ENCODE measurements at places on chromosomes 5 and 9. TPM values are rescaled to one million over a fixed set of nuclear protein-coding genes. Genes with fewer than 3 reads are reported as not detected.
A peak's percentile ranks its signal among the peaks of the same experiment; 100 is the strongest.

KLHL3 gene
- total RNA-seq = 0.51 TPM

DNM1 gene
- total RNA-seq = 12.1 TPM

DNA sequence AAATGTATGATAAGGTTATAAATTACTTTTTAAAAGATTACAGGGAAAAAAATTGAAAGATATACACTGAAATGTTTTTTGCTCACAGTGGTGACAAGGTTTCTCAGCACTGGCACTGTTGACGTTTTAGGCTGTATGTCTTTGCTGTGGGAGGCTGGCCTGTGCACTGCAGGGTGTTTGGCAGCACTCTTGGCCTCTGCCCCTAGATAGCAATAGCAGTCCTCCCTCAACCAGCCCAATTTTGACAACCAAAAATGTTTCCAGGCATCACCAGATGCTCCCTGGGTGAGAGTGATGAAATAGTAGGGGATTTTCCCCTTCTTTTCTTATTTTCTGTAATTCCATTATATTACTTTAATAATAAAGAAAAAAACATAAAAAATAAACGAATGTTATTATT is 3.3 kb downstream of the CD274 start:
- peak; percentile 24 for DNase-seq

- no peak for DNase-seq
These were observed 232.1 kb downstream of the MAN2A1 start for GRCh38 chr5:109921735-109922380.

- DNase-seq = no peak
These were observed 136.6 kb upstream of the STC2 start for GRCh38 chr5:173464813-173465212.

DNA sequence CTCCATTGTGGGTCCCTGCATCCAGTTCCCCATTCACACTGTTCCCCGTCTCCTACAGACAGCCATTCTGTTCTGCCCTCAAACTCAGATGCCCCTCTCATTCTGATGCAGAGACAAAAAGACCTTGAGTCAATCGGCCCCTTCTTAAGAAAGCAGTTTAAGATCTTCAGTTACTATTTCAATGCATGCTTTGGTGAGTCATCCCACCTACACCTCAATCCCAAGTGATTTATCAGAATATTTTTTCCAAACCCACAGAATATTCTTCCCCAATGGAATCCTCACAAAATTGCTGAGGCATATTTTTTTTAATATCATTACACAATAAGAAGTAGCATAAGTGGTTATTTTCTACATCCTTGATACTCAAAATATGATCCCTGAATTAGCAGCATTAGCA is 92.4 kb upstream of the SLC1A1 start:
- DNase-seq = peak; percentile 81

DNA sequence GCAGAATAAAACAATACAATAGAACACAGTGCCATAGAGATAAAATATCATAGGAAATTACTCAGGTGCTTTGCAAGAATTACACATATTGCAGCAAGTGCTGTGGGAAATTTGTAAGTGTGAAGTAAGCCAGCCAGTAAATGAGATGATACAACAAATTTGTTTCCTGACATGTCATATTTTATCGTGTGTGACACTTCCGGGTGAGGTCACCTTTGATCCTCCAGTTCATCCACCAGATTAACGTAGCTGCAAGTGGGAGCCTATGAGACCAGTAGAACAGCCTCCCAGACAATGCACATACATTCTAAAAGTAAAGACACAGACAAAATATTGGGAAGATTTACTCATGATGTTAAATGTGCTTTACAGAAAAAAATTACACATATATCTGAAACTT is 72.2 kb downstream of the PRDM9 start:
- DNase-seq = no peak

- DNase-seq = no peak
These were observed 230.5 kb upstream of the DMAC1 start for GRCh38 chr9:8030095-8030494.

DNA sequence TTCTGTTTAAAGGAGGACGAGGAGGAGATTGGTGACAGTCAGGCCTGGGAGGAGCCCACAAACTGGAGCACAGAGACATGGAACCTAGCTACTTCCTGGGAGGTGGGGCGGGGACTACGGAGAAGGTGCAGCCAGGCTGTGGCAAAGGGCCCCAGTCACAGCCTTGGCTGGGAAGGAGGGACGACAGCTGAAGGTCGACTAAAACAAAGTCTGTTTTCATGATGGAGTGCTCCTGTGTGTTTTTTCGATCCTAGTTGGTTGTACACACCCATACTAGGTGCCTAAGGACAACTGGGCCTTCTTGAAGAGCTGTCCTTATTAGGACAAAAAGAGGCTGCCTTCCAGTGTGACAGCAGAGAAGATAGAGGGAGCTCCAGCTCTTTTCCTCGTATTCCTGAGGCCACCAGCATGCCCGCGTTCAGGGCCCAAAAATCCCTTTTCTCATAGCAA is 2.9 kb downstream of the CCDC107 start:
- DNase-seq = peak; percentile 53

All from GM23248 (cell line).